ENCODE measurements at places on chromosomes 11 and 22.

- DNase-seq = no peak
These were observed 18.2 kb upstream of the FAT3 start for GRCh38 chr11:92206441-92206840.

DNA sequence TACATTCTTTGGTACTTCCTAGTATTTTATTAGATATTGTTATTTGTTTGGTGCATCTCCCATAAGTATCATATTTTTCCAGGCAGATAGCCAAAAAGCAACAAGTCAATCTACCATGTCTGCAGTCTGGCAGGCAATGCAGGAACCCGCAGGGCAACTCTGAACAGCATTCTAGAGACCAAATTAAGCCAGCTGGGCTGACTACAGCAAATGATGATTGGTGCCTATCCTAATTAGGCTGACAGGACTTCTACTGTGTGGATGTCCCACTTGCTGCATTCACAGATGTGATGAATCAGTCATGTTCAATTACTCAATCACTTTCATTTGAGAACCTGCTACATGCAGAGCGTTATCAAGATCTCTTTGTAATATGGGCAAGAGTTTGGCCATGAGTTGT is 40.3 kb upstream of the AMOTL1 start:
- no peak for DNase-seq

- no peak for DNase-seq
These were observed 9.4 kb downstream of the SLC22A12 start for GRCh38 chr11:64600281-64600992.

- no peak for DNase-seq
These were observed 92.1 kb upstream of the BLID start for GRCh38 chr11:122207921-122208764.

DNA sequence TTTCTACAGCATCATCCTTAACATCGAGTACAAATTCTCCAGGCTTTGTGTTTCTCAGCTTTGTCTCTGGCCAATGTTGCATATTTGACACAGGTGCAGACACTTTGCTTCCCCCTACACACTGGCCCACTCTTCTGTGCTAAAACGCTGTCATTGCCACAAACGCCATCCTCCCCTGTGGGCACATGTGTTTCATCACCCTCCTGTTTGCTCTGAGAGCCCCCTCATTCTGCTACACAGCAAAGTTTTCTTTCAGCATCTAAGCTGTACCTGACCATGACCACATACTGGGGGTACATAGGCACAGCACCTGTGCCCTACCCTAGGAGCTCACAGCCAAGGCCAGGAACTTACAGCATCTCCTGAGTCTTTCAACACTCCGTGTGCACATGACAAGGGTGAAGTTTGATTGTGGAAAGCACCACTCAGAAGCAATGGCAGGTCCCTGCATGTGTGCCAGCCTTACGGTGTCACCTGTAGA is 7.9 kb upstream of the IGLL5 start:
- no peak for DNase-seq

DNA sequence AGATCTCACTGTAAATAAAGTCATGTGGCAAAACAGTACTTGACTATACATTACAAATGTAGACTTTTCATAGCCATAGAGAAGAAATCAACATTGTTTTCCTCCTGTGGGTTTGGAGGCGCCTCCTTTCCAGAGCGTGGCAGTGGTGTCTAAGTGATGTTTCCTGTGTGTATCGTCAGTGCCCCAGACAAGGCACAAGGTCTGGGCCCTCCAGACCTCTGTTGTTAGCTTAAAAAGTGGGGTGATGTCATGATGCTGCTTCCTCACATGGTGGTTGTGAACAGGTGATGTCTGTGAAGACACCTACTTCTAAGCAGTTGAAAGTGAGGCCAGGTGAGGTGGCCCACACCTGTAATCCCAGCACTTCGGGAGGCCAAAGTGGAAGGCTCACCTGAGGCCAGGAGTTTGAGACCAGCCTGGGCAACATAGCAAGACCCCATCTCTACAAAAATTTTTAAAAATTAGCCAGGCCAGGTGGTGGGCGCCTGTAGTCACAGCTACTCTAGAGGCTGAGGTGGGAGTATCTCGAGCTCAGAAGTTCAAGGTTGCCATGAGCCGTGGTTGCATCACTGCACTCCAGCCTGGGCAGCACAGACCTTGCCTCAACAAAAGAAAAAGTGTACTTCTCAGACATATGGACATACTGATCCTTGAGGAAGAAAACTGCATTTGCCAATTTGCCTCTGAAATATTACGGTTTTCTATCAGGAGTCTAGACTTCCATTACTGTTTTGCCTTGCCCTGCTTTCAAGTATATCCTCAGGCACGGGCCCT is 15.7 kb downstream of the NUP50 start:
- DNase-seq = no peak

DNA sequence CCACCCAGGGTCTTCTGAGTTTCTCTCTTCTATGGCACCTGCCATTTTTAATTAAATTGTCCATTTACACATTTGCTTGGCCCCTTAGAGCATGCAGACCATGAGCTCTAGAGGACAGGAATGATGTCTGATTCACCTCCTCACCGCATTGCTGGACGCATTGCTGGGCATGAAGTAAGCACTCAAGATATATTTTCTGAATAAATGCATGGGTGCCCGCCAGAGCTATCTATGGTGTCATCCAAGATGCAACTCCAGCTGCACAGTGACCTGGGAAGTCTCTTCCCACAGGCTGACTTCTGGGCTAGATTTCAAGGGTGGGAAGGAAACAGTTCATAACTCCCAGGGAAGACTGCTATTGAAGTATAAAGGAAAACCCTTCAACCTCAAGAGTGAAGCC is 66.6 kb upstream of the ASPHD2 start:
- no peak for DNase-seq

DNA sequence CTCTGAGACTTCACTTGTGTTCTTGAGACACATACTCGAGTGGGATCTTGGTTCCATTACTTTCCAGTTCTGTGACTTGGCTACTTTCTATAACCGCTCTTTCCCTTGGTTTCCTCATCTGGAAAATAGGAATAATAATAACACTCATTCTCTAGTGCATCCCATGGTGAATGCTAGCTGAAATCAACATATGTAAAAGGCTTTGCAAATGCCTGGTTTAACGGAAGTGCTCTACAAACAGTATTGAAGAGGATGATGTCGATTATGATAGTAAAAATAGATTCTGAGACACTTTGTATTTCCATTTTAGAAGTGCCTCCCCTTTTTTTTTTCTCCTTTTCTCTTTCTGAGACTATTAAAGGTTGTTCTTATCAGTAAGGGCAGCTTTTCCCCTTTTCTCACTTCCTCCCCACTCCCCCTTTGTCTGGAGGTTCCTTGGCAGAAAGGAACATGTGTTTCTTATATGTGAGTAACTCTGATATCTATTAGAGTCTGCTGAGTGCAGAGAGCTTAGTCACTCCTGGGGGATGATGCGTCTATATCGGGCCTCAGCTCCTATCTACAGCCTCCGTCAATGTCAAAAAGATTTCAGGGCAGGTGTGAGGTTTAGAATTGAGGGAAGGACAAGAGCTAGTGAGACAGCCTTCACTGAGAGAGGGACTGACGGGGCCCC is 489.3 kb downstream of the NTM start:
- no peak for DNase-seq
